NCI-H2029 treated with DMSO at 0.1 percent for 48 hours (cell line): ENCODE measurements at places on chromosomes 7 and 10.

GRCh38 chr10:78925800-78926319 lies 142.9 kb upstream of the ZMIZ1 start:
- no peak for DNase-seq

DNA sequence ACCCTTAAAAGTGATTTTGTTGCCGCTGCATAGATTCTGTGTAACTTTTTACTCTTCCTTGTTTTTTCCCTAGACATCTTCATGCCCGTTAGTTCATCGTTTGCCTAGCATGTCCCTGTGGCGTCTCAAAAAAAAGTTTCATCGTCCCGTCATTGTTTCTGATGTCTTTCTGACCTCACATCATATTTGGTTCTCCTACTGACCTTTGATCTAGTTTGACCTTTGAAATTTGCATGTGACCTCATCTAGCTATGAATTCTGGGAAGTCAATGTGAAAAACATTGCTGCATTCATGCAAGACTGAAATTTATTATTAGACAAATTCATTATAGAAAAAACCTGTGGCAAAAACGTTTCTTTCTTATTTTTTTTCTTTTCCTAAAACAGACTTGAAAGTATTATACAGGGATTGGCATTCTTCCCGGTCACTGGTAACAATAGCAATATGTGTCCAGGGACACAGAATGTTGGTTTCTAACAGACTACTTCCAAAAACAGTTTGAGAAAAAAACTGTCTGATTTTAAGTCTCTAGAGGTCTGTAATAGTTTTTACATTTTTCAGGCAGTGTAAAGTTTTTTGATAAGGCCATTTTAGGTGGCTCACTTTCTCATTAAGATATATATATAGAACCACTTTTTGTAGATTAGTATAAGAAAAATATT lies 280.9 kb downstream of the USP6NL start:
- DNase-seq: no peak

- peak; percentile 84 for DNase-seq
Observed at GRCh38 chr7:47371733-47372368, 210.1 kb downstream of the TNS3 start.

DNA sequence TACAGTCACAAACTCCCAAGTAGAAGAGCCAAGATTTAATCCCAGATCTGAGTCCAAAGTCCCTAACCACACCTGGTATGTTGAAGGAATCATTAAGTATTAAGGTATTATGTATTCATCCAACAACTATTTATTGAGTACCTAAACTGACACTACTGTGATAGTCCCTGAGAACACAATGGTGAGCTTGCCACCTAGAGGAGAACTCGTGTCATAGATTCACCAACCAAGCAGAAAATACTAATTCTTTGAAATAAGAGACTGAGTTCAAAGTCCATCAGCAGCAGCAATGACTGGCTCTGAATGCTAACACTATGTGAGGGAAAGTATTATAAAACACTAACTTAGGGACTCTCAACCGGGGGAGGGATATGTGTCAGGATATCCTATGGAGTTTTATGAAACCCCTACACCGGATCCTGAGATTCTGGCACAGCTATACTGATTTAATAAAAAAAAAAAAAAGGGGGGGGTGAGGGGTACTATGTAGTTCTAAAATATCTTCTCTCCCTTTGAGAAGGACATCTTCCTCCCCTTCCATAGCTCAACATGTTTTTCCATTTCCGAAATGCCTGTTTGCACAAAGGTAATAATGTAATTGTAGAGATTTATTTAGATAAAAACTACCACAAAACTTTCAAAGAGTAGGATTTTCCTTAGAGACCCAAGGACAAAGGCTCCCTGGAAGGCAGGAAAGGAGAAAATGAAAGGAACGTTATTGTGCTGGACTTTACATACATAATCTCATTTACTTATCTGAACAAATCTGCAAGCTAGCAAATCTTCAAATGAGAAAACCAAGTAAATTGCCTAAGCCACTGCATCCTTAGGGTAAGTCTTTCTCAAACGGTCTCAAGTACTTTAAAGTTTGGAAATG lies 1.6 kb downstream of the NCOA4 start:
- peak; percentile 2 for DNase-seq

DNA sequence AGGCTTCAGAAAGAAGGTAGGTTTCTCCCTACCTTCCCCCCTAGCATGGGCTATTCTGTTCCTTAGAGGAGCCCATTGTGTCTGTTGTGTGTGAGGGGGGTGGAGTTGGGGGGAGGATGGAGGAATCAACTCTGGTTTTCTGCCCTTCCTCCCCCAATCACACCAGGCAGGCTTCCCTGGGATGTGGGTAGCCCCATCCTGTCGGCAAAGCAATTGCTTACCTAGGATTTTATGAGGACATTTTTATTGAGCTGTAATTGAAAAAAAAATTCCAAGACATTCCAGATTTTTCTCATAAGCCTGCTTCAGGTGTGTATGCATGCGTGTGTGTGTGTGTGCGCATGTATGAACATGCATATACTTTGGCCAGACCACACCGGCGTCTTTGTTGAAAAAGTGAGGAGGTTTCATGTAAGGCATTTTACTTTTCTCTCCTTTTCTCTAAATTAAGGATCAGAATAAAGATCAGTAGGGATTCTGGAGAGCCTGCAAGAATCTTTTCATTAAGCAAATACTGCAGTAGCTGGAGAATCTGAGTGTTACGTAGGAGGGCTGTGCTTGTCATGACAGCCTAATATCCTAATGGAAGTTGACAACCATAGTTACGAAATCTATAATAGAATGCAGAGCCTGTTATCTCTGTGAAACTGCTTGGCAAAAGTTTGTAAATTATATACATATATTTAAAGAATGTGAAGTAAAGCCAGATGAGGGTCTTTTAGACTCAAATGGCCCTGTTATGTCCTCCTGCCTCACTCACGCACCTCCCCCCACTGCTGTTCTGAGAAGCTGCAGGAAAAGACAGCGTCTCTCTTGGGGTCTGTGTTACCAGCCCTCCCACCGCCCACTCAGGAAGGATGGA lies 27.3 kb upstream of the SAMD8 start:
- no peak for DNase-seq

DNA sequence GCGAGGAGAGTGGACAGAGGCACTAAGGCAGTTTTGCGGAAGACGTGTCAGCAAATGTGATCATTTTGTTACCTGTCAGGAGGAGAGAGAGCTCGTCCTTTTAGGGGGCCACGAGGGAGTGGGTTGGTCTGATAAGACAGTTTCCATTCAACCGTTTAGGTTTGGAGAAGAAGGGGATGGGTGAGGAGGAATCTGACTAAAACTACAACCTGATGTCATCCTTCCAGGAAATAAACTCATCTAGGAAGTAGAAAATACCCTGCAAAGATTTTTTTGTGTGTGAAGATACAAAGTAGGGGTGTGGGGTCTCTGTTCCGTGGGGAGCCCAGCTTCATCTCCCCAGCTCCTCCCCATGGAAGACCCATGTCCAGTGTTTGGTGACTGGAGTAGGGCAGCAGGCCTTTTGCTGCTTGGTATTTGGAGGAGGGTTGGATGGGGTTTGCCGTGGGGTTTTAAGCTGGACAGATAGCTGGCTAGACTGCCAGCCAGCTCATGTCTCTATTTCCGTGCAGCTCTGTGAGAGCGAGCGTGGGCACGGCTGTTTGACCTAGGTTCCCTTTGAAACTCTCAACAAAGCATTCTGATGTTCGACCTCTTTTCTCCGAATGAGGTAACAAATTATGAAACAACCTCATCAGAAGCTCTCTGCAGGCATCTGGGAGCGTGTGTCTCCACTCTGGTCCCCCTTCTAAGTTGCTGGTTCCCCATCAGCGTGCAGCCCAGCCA lies 136.0 kb upstream of the TCF7L2 start:
- DNase-seq: no peak

GRCh38 chr7:54349229-54349628 lies 192.9 kb upstream of the VSTM2A start:
- DNase-seq: no peak

DNA sequence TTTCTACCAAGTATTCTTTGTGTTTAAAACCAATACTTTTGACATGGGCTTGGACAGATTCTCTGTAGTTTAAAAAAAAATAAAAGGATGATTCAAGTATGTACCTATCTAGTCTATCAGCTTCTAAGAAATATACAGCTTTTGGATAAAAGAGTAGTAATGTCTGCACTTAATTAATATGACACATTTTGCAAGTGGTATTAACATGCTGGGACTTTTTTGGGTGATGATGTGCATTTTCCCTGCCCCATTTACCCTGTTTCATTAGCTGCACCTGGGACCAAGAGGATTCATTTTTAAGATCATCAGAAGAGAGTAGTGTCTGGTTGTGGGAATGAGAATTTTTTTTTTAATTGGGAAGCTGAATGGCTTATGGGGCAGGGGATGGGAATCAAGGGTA lies 236.2 kb upstream of the KLF14 start:
- DNase-seq: no peak

DNA sequence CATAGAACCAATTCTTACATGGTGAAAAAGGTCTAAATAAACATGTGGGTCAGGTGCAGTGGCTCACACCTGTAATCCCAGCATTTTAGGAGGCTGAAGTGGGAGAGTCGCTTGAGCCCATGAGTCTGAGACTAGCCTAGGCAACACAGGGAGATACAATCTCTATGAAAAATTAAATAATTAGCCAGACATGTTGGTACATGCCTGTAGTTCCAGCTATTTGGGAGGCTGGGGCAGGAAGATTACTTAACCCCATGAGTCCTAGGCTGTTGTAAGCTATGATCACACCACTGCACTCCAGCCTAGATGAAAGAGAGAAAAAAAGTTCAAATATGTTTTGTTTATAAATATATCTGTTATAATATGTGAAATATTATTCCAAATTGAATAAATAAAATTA lies 643.6 kb downstream of the IPMK start:
- DNase-seq: no peak

DNA sequence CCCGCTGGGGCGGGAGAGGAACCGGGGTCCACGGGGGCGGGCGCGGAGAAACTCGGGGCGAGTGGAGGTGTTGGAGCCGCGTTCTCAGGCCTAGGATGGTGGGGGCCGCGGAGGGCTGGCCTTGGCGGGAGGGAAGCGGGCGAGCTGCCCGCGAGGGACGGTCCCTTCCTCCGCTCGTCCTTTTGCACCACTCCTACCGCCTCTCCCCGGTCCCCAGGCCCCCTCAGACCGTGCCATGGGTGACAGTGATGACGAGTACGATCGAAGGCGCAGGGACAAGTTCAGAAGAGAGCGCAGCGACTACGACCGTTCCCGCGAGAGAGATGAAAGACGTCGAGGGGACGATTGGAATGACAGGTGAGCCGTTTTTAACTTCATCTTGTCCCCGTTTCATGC lies 451 bp downstream of the SRRT start:
- no peak for DNase-seq

DNA sequence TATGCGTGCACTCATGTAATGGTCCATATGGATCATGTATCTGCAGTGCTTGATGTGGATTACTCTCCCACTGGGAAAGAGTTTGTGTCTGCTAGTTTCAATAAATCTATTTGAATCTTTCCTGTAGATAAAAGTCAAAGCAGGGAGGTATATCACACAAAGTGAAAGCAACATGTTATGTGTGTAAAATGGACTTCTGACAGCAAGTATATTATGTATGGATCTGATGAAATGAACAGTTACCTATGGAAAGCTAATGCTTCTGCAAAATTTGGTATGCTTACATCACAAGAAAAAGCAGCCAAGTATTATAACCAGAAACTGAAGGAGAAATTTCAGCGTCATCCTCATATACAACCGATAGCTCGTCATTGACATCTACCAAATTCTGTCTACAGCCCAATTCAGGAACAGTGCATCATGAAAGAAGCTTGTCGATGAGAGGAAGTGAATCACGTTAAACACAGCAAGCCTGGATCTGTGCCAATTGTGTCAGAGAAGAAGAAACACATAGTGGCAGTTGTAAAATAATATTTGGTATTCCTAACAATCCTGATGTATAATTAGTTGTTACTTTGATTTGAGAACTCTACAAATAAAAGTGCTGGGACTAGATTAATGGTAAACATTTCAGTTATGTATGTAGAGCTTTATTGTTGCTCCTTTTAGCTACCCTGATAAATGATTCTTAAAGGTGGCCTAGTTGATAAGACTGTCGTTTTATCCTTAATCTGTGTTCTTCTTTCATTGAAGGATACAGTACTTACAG lies 14.2 kb upstream of the SYPL1 start:
- no peak for DNase-seq

DNA sequence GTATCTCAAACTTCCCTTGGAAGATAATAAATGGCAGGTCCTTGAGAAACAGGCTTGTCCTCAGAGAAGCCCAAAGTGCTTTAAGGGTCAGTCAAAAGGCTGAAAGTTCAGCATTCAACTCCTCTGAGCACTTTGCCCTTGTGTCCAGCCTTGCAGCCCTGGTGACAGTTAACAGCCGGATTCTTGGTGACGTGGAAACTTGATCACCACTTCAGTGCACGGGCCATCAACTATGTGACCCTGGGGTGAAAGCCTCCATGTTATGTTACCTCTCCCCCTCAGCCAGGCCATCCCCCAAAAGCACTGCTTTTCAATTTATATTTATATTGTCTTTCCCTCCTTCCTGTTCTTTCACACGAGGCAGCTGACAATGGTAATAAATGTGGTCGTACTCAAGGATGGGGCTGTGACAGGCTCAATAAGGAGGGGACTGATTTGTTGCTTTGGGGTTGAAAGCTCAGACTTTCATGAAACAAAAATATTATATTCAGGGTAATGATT lies 164.0 kb upstream of the NRP1 start:
- DNase-seq: no peak

DNA sequence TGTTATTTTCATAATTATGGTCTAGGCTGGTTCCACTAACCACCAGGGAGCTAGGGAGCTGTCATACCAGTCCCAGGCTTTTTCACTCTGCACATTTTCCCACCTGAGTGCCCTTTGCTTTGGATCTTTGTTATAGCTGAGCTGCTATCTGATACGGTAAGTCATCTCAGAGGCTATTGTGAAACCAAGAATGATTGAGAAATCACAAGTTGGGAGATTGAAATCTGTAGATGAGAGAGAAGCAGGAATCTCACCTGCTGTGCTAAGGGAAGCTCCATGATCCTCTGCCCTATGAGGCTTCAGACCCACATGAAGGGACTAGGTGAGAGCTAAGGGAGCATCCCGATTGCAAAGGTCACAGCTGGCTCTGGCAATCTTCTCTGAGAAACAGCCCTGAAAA lies 307.8 kb downstream of the REEP3 start:
- DNase-seq: no peak

GRCh38 chr10:10078446-10078845 lies 939.2 kb upstream of the CELF2 start:
- DNase-seq: no peak

DNA sequence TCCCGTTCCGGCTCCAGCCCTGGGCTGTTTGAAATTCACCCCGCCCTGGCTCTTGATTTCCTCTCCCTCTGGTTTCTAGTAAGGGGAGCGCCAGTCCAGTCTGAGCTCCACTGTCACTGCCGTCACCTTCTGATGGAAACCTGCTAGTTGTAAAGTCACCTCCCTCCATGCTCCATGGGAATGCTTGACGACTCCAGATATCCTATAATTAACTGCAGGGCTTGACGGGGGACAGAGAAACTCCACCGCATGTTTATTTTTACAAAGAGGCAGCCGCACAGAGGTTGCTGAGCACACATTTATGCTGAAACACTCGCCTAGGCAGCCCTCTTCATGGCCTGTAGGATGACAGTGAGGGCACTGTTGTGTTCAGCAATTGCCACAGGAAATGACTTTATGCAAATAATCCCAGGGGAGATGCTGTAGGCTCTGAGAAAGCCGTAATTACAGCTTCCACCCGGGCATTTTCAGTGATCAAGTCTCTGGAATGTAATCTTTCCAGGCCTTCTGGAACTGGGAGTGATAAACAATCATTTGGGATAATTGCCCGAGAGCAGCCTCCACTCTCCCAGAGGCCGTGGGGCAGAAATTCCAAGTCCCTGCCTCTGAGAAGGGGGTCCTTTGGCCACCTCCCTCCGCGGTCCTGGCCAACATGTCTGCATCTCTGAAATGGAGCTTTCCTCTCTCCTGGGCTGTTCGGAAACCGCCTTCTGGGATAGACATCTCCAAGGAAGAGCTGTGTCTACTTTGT lies 300.5 kb downstream of the KLF6 start:
- DNase-seq: no peak

- DNase-seq: no peak
Observed at GRCh38 chr10:116237970-116238369, 35.0 kb downstream of the GFRA1 start.
